Dorsolateral prefrontal cortex (tissue), 122 donors: ENCODE measurements at places on chromosomes 5 and 9. TPM values are rescaled to one million over a fixed set of nuclear protein-coding genes. Genes with fewer than 3 reads are reported as not detected.

The FAM221B gene
- total RNA-seq, result not detected

The PCDHGA2 gene
- 5.7 TPM for total RNA-seq

The MEGF10 gene
- total RNA-seq, result 74.0 TPM

The SREK1 gene
- total RNA-seq, result 68.3 TPM

The ARID3C gene
- total RNA-seq, result 0.47 TPM

The SCGB3A2 gene
- not detected for total RNA-seq

The DRD1 gene
- total RNA-seq, result 11.3 TPM

The NMUR2 gene
- total RNA-seq, result 0.55 TPM

The MYOT gene
- 14.2 TPM for total RNA-seq

The DNAJC25 gene
- total RNA-seq, result 5.8 TPM

The ECSCR gene
- 4.7 TPM for total RNA-seq

The PDCD1LG2 gene
- total RNA-seq, result 0.52 TPM

The PPIC gene
- 2.9 TPM for total RNA-seq

The KIAA1958 gene
- total RNA-seq, result 29.1 TPM

The CSF2 gene
- total RNA-seq, result not detected

The URM1 gene
- 47.8 TPM for total RNA-seq

The NIPAL4 gene
- 2.8 TPM for total RNA-seq

The FCN2 gene
- not detected for total RNA-seq

The MARCOL gene
- not detected for total RNA-seq

The DMAC1 gene
- 32.7 TPM for total RNA-seq

The PLPPR1 gene
- total RNA-seq, result 18.1 TPM

The ROR2 gene
- total RNA-seq, result 1.5 TPM

The HMCN2 gene
- 1.1 TPM for total RNA-seq

The FOXD4 gene
- total RNA-seq, result 1.2 TPM

The SPAG8 gene
- total RNA-seq, result 13.1 TPM

The BARHL1 gene
- not detected for total RNA-seq

The OLFML2A gene
- total RNA-seq, result 4.0 TPM
